ENCODE measurements at places on chromosomes 12 and 14. TPM values are rescaled to one million over a fixed set of nuclear protein-coding genes. Genes with fewer than 3 reads are reported as not detected.

The OTUB2 gene
- total RNA-seq = 1.9 TPM

The OR10G2 gene
- not detected for total RNA-seq

- peak; percentile 55 for DNase-seq
Observed at GRCh38 chr12:108620236-108620879, 13.3 kb downstream of the SELPLG start.

GRCh38 chr12:102504280-102504679 is 23.9 kb upstream of the IGF1 start:
- no peak for DNase-seq

The PPP1R1A gene
- not detected for total RNA-seq

The IKBIP gene
- total RNA-seq = 125 TPM

DNA sequence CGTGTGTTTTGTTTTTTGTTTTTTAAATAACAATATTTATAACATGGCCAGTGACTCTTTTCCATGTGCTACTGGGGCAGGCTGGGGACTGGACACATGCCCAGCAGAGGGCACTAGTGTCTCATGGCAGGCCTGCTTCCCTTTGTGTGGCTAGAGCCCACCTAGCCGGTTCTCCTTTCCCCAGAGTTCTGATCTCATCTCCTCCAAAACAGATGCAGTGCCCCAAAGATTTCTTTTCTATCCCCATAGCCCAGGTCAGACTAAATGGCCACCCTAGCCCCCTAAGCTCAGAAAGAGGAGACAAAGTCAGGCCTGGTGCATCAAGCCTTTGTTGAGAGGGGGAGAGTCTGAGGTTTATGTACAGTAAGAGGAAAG is 21.2 kb downstream of the PRPF40B start:
- peak; percentile 85 for DNase-seq

The RAD9B gene
- total RNA-seq = 0.97 TPM

GRCh38 chr12:49885118-49885517 is 18.6 kb downstream of the FAIM2 start:
- no peak for DNase-seq

GRCh38 chr14:64758691-64759554 is 54.7 kb downstream of the PLEKHG3 start:
- peak; percentile 90 for DNase-seq

- no peak for DNase-seq
Observed at GRCh38 chr12:49869816-49870500, 27.1 kb upstream of the BCDIN3D start.

- peak; percentile 72 for DNase-seq
Observed at GRCh38 chr14:32397861-32398640, 69.0 kb downstream of the AKAP6 start.

The FAIM2 gene
- total RNA-seq = 2.8 TPM

The SDR9C7 gene
- not detected for total RNA-seq

DNA sequence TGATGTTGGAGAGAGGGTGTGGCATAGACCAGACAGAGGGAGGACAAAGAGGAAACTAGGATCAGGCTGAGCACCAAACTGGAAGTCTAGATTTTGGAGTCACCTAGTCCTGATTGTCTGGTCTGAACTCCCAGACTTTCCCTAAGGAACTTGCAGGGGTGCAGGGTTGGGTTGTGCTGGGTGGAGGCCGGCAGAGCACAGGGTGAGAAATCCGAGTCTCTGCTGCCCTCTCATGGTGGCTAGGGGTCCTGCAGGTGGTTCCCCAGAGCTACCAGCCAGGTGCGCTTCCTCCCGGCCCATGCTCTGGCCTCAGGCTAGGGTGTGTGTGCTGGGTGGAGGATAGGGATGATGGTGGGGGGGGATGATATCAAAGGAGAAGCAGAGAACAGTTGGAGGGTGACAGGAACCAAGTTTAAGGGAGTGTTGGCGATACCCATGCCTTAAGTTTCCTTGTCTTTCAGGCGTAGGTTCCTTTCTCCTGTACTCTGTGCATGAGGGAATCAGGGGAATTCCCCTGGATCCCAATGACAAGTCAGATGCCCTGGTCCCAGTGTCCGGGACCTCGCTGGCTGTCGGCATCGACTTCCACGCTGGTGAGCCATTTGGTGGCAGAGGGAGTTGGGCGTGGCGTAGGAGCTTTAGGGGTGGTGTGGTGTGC is 33.5 kb upstream of the NXPH4 start:
- peak; percentile 77 for DNase-seq

DNA sequence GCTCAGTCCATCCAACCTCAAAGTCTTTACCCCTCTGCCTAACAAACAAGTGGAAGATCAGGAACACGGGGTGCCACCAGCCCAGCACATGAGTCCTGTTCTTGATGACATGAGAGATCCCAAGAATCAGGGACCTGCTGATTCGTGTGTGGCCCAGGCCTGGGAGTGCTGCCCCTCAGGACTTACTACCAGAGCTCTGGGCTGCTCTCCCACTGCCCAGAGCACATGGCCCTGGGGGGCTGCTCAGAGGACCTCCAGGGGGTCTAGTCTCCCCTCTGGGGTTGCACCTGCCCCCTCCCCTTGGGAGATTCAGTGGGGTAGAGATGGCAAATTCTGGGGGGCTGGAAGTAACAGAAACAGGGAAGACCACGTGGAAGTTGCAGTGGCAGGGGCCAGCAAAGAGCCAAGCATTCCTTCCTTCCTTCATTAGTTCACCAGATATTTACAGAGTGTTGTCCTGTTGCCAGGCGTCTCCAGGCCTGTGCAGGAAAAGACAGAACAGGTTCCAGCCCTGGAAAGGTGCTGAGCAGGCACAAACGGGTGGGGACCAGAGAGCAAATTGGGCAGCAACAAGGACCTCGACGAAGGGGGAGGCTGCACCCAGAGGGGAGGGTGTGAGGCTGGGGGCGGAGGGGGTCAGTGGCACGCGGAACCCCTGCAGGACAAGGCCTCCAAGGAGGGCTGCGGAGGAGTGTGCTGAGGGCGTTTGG is 45.1 kb upstream of the MEG3 start:
- DNase-seq = no peak

- no peak for DNase-seq
Observed at GRCh38 chr14:38065106-38065762, 142.5 kb upstream of the SSTR1 start.

DNA sequence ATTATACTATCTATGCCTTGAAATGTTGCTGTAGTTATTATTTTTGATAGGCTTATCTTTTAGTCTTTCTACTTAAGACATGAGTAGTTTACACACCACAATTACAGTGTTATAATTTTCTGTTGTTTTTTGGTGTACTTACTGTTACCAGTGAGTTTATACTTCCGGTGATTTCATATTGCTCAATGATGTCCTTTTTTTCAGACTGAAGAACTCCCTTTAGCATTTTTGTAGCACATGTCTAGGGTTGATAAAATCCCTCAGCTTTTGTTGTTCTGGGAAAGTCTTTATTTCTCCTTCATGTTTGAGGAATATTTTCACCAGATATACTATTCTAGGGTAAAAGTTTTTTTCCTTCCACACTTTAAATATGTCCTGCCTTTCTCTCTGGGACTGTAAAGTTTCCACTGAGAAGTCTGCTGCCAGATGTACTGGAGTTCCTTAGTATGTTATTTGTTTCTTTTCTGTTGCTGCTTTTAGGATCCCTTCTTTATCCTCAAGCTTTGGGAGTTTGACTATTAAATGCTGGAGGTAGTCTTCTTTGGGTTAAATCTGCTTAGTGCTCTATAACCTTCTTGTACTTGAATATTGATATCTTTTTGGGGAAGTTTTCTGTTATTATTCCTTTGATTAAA is 41.5 kb upstream of the FERMT2 start:
- DNase-seq = peak; percentile 12

The RNF41 gene
- total RNA-seq = 125 TPM

The HCAR3 gene
- total RNA-seq = not detected

The GLI1 gene
- total RNA-seq = 0.63 TPM

The RBM25 gene
- 17.7 TPM for total RNA-seq

DNA sequence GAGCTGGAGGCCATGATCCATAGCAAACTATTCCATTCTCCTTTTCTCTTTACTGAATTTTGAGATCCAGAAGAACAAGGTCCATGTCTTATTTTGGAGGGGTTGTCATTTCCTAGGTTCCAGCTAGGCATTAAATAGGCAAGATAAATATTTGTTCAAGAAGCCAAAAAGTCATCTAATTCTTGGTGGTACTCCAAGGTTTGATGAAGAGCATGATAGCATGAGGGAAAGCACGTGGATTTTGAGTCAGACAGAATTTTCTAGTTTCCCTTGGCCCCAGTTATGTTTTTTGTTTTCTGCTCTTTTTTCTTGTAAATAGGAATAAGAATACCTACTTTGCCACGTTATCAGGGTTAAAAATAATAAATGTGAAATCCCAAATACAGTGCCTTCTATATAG is 25.5 kb upstream of the FRMD6 start:
- no peak for DNase-seq
